ENCODE measurements at places on chromosomes 4 and X.

DNA sequence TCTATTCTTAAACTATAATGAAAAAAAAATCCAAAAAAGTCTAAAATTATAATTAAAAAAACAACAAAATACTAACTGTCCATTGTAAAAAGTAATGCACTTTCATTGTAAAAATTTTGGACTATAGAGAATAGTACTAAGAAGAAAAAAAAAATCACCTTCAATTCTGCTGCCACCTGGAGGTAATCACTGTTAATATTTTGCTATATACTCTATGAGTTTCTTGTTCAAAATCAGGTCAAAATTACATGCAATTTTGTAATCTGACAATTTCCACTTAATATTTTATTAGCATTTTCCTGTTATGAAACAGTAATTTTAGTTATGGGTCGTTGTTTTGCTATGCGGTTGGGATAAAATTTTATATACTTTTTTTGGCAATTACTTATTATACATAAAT, 62.0 kb downstream of the HTT start:
- DNase-seq: no peak

DNA sequence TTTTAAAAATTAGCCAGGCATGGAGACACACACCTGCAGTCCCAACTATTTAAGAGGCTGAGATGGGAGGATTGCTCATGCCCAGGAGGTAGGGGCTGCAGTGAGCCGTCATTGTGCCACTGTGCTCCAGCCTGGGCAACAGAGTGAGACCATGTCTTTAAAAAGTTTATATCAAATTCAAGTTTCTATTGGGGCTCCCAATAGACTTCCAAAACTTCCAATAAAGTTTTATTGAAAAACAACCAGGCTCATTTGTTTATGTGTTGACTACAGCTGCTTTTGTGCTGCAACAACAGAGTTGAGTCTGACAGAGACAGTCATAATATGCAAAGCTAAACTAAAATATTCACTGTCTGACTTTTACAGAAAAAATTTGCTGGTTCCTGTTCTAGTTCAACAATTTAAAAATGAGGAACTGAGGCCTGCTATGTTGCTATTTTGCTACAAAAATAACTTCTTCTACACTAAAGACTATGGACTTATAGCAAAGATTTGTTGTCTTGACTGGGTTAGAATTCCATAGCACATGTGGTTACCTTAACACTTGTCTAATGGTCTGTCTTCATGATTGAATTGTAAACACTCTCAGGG, 63.3 kb upstream of the RELL1 start:
- DNase-seq: no peak

- DNase-seq: no peak
Observed at GRCh38 chrX:7746856-7747255, 96.1 kb upstream of the VCX start.

- DNase-seq: no peak
Observed at GRCh38 chr4:72507167-72507566, 61.9 kb downstream of the ADAMTS3 start.

DNA sequence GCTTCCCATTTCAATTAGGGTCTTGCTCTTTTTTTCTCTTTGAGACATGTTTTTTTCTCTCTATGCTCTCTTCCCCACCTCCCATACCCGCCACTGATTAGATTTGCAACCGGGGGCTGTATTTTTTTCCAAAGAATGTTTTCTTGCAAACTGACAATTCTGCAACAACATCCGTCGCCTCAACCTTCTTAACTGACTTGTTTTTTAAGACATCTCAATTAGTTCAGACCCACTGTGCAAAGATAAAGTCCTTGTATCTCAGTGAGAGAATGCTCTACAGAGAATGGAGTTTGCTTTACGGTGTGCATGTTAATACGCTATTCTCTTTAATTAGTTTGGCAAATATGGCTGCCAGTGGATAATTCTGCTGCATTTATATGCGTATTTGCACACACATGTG, 126.3 kb downstream of the UNC5C start:
- no peak for DNase-seq

DNA sequence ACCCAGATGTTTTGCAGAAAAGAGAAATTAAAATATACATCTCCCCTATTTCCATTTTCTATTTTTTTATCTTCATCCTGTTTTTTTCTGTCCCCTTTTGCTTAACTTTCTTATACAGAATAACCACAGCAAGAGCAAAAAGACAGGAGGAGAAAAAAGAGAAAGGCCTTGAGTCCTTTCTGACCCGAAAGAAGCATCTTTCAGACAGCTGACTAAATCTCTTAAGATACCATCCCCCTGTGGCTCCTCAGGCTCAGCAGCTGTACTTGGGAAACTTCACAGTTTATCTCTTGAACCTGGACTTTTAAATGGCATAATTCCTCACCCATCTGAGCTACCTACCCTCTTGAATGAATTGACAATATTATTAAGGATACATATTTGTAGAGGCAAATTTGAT, 100.2 kb downstream of the FIP1L1 start:
- DNase-seq: no peak

GRCh38 chrX:130628516-130628915, 226.7 kb downstream of the RBMX2 start:
- DNase-seq: no peak

DNA sequence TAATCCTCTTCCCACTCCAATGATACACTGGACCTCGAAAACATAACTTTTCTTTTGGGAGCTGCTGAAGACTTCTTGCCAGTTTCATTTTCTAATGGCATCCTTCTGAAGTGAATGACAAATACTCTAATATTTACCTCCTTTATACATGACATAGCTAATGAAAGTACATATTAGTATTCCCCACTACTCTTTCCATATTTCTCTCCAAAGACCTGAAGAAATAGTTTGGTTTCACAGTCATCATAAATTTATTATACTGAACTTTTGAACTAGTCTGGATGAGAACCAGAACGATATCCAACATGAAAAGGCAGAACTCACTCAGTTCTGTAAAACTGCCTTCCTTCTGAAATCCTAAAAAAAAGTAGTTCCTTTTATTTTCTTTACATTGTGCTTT, 139.1 kb downstream of the GPC3 start:
- DNase-seq: no peak

DNA sequence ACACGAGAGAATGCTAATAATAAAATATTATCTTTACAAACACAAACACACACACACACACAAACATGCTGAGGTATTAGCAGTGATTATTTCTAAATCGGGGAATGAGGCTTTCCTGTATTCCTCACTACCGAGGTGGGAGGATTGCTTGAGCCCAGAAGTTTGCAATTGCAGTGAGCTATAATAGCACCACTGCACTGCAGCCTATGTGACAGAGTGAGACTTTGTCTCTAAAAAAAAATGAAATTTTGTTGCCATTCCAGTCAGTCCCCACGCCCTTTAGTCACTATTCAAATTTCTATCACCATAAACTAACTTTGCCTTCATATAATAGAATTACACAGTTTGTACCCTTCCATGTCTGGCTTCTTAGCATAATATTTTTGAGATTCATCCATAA, 456.5 kb upstream of the CPEB2 start:
- no peak for DNase-seq

DNA sequence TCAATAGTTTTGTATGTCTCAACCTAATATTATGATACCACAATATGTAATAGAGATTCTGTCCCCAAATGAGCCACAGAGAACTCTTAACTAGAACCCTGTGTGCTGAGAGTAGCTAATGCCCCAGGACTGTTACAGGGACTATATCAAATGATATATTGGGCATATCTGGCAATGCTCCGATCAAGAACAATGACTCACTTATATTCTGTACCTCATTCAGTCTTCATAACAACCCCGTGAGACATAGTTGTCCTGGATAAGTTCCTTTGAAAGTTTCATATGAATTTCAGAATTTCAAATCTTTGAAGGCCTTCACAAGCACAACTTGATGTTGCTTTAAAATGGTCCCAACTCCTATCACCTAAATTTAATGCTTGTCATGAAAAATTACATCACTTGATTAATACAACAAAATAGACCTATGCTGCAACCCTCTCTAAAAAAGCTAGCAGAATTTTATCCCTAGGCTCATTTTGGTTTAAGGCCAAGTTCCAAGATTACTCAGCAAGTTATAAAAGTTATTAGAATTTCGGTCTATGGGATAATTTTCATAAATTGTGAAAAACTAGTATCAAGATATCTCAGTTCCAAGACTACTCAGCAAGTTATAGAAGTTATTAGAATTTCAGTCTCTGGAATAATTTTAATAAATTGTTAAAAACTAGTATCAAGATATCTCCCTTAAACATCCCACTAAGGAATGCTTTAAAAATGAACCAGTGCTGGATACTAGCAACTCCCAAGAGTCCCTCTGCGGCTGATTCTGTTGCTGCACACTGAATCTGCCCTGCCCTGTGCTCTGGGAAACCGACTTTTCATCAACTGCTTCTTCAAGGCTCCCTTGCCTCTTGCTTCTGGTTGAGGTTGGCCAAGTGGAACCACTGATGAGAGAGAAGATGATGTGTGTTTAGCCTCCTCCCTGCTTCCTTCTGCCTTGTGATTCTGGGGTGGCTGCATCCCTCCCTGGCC, 6.0 kb upstream of the ANXA3 start:
- DNase-seq: no peak

GRCh38 chr4:169205744-169206080, 65.0 kb downstream of the SH3RF1 start:
- DNase-seq: no peak

GRCh38 chr4:168095776-168096406, 3.6 kb downstream of the ANXA10 start:
- DNase-seq: no peak

DNA sequence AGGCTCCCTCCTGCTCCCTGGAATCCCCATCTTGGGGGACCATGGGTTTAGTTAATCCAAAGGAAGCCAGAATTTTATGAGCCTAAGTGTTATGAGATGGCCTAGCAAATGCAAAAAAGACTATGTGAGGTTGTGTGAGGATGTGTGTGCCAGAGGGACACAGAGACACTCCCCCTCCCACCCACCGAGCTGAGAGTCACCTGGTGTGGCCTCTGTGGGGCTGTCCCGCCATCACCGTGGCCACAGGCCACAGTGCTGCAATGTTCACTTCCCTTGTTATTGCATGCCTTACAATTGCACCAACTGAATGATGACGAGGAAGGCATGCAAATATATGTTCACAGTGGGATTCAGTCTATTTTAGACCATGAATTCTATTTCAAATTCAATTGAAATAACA, 601 bp upstream of the FGFBP2 start:
- no peak for DNase-seq
